ENCODE measurements at places on chromosomes 6 and 20. TPM values are rescaled to one million over a fixed set of nuclear protein-coding genes. Genes with fewer than 3 reads are reported as not detected.

NNAT gene
- 4.3 TPM for total RNA-seq

OTOR gene
- not detected for total RNA-seq

GPLD1 gene
- 15.3 TPM for total RNA-seq

CTCFL gene
- 2.1 TPM for total RNA-seq

ZNF334 gene
- 15.2 TPM for total RNA-seq

C20orf204 gene
- total RNA-seq, result 0.85 TPM

FITM2 gene
- total RNA-seq, result 1.6 TPM

RIPK1 gene
- 19.4 TPM for total RNA-seq

KAT14 gene
- total RNA-seq, result 25.0 TPM

CST4 gene
- not detected for total RNA-seq

C6orf132 gene
- 48.3 TPM for total RNA-seq

RPL7L1 gene
- total RNA-seq, result 124 TPM

TCF15 gene
- 2.0 TPM for total RNA-seq

GPX6 gene
- not detected for total RNA-seq

- no peak for DNase-seq
- H3K27ac ChIP-seq, result no peak overlapping the region
- H3K4me1 ChIP-seq, result peaks cover under 1% of the 10 kb centered on the region
- no peak overlapping the region for H3K4me3 ChIP-seq
- peaks cover 2% of the 10 kb centered on the region for H3K27me3 ChIP-seq
- no peaks in the 10 kb centered on the region for H3K36me3 ChIP-seq
These were observed 5.8 kb upstream of the SGK1 start for GRCh38 chr6:134323698-134324097.

- no peak for DNase-seq
- H3K4me1 ChIP-seq, result no peaks in the 10 kb centered on the region
- H3K27me3 ChIP-seq, result no peaks in the 10 kb centered on the region
- H3K4me3 ChIP-seq, result no peak overlapping the region
These were observed 343.6 kb upstream of the SASH1 start for GRCh38 chr6:147999001-147999540.

DNA sequence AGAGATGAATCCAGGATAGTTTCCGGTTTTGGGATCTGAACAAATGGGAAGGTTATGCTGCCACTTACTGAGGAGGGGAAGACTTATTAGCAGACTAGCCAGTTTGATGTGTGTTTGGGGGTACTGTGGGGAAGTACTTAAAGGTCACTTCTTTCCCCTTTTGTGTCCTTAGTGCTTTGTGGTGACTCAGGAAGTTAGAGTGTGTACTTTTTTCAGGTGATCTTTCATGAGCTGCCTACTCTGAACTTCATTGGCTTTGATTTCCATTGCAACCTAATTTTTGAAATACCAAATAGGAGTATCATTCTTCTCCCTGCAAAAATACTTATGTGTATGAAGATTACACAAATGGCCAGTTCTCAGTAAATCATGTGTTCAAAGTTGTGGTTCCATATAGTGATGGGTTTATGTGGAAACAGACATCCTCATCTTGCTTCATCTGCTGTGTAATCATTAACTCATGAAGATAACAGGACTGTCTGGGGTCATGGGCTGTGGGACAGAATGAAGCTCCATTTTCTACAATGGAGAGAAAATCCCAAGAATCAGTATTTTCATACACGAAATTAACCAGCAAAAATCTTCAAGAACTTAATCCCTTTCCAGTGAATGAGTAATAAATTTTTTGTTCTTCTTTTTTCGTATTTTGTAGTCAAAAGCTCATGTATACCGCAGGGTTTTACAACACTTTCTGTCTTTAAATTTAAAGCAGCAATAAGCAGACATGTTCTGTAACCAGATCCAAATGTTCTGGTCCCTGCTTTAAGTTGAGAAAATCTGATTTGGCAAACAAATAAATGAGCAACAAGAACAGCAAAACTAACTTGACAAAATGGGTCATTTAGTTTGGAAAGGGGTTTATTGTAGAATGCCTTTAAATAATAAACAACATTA lies 272.2 kb upstream of the FLRT3 start:
- H3K27ac ChIP-seq, result no peak overlapping the region
- H3K4me1 ChIP-seq, result peaks cover 9% of the 10 kb centered on the region
- no peak for DNase-seq
- no peaks in the 10 kb centered on the region for H3K27me3 ChIP-seq
- H3K4me3 ChIP-seq, result no peak overlapping the region

- no peak overlapping the region for H3K4me3 ChIP-seq
- no peaks in the 10 kb centered on the region for H3K4me1 ChIP-seq
- no peaks in the 10 kb centered on the region for H3K27me3 ChIP-seq
- DNase-seq, result no peak
- no peaks in the 10 kb centered on the region for H3K36me3 ChIP-seq
These were observed 276.7 kb downstream of the PLCB1 start for GRCh38 chr20:8408587-8409307.

- no peak overlapping the region for H3K27ac ChIP-seq
- H3K4me3 ChIP-seq, result no peak overlapping the region
- H3K27me3 ChIP-seq, result no peaks in the 10 kb centered on the region
- no peaks in the 10 kb centered on the region for H3K4me1 ChIP-seq
- no peaks in the 10 kb centered on the region for H3K36me3 ChIP-seq
These were observed 74.5 kb upstream of the SRSF6 start for GRCh38 chr20:43383026-43383795.

DNA sequence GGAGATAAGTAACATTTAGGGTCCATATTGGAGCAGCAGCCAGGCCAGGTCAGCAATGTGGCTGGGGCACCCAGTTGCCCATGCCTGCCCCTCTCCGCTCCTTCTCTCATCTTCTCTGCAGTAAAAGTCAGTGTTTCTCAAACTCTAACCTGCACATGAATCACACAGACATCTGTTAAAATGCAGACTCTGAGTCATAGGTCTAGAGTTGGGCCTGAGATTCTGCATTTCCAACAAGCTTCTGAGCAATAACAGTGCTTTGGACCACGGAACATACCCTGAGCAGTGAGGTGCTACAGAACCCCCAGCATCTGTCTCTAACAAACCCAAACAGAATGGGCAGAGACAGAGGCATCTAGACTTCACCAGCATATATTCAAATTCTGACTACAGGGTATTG lies 10.1 kb downstream of the PHF10 start:
- H3K4me1 ChIP-seq, result no peaks in the 10 kb centered on the region
- H3K27ac ChIP-seq, result no peak overlapping the region

DNA sequence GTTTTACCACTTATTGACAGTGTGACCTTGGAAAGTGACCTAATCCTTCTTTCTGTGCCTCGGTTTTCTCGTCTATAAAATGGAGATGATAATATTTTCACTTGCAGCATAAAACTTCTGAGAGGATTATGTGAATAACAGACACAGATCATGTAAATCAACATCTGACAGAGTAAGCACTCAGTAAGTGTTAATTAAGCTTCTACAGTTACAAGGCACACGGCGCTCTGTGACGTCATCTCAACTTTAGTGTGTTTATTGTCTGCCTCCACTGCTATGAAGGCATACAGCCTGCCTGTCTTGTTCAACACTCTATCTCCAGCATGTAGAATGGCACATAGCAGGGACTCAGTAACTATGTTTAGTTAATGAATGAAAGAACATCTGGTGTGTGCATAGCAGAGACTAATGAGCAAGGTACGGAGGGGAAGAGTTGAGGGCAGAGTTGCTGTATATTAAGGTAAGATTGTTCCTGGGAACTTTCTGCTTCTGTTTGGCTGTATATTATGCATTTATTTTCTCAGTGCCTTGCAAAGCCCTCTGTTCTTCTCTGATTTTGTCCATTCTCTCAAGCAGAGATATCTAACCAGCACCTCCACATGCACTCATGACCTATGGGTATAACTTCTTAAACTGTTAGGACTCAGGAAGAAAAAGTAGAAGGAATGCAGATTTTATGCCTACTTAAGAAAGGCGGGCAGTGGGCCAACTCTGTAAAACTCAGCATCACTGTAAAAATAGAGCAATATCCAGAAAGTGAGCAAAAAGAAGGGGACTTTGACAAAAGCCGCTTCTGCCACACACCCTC lies 66.4 kb upstream of the STMND1 start:
- no peaks in the 10 kb centered on the region for H3K27me3 ChIP-seq
- H3K36me3 ChIP-seq, result no peaks in the 10 kb centered on the region
- no peak for DNase-seq
- H3K4me3 ChIP-seq, result no peak overlapping the region

DNA sequence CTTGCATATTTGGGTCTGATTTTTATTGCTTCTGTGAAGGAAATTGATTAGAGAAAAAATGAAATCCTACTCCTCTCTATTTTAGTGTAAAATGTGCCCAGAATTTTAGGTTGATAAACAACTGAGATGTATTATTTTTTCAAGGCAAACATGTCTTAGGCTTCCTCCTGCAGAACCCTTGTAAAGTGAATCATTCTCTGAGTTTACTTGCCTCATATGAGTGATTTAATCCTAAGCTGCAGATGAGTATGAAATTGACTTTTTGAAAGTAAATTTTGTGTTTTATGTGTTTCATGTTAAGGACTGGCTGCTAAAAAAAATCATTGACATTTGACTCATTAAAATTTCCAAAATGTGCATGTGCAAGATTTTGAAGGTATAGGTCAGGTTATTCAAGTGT lies 138.5 kb upstream of the PHACTR1 start:
- H3K36me3 ChIP-seq, result no peaks in the 10 kb centered on the region
- H3K27ac ChIP-seq, result no peak overlapping the region
- H3K27me3 ChIP-seq, result no peaks in the 10 kb centered on the region
- DNase-seq, result no peak
- H3K4me3 ChIP-seq, result no peak overlapping the region

- H3K4me1 ChIP-seq, result peaks cover 11% of the 10 kb centered on the region
- peak within 1 kb of the TSS; percentile 60 for H3K4me3 ChIP-seq
- no peak within 1 kb of the TSS for H3K27ac ChIP-seq
- peak; percentile 68 for DNase-seq
- H3K36me3 ChIP-seq, result no peaks in the 10 kb centered on the region
- H3K27me3 ChIP-seq, result peaks cover 22% of the 10 kb centered on the region
These were observed at the start of gene ARHGAP40 for GRCh38 chr20:38601216-38602184. Gene ARHGAP40 (plus strand): TSS chr20:38601809.

DNA sequence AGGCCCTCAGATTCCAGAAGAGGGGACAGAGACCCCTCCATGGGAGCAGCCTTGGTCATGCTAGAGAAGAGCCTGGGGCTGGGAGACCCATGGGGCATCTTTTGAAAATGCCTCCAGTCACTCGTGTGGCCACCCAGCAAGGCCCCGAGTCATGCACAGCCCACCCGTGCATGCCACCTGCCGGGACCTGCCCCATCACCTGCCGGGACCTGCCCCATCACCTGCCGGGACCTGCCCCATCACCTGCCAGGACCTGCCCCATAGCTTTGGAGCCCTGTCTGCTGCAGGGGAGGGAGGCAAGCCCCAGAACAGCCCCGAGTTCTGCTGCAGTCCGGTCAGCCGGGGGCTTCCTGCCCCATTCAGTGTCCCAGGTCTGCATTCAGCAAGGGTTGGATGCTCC lies 37.5 kb upstream of the SLCO4A1 start:
- H3K4me3 ChIP-seq, result no peak overlapping the region
- no peak overlapping the region for H3K27ac ChIP-seq
- H3K36me3 ChIP-seq, result no peaks in the 10 kb centered on the region
- no peak for DNase-seq

DNA sequence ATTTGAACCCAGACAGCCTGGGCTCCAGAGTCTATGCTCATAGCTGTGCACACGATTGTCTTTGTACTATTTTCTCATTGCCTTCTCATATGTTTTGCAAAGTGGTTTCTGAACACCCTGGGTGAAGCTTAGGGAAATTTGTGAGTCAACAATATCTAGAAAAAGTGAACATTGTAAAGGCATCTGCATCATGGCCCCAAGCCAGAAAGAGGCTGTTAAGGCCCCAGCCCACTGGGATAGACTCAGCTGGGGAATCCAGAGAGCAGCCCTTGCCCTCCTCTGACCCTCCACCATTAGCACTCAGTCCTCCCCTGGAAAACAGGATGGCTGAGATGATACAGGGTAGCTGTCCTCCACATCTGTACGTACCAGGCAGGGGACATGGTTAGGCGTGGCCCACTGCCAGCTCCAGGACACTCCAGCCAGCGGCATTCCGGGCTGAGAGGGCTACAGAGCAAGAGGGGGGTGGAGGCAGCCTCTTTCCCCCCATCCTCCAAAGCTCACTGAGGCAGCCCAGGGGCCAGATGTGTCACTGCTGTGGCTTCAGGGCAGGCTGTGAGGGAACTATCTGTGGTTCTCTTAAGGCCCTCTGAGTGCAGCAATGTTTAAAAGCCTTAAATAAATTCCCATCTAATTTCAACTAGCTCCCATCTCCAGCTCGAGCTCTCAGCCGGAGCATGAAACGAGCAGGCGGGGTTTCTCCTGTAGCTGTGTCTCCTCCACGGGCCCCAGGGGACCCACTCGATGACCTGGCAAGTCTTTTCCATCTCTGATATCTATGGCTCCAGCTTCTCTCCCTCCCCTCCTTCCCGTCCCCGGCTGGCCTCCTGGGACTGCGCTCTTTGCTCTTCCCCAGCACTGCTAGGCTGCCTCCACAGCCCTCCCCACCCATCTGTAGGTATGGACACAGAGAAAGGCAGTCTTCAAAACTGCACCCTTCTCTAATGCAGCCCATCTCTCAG lies 209.4 kb upstream of the LRFN2 start:
- H3K27ac ChIP-seq, result no peak overlapping the region
- no peaks in the 10 kb centered on the region for H3K27me3 ChIP-seq
- H3K4me1 ChIP-seq, result no peaks in the 10 kb centered on the region
- no peak overlapping the region for H3K4me3 ChIP-seq

- no peak overlapping the region for H3K4me3 ChIP-seq
- DNase-seq, result no peak
- H3K27me3 ChIP-seq, result no peaks in the 10 kb centered on the region
- no peak overlapping the region for H3K27ac ChIP-seq
These were observed 2.2 kb upstream of the VEGFA start for GRCh38 chr6:43767553-43768505.

DNA sequence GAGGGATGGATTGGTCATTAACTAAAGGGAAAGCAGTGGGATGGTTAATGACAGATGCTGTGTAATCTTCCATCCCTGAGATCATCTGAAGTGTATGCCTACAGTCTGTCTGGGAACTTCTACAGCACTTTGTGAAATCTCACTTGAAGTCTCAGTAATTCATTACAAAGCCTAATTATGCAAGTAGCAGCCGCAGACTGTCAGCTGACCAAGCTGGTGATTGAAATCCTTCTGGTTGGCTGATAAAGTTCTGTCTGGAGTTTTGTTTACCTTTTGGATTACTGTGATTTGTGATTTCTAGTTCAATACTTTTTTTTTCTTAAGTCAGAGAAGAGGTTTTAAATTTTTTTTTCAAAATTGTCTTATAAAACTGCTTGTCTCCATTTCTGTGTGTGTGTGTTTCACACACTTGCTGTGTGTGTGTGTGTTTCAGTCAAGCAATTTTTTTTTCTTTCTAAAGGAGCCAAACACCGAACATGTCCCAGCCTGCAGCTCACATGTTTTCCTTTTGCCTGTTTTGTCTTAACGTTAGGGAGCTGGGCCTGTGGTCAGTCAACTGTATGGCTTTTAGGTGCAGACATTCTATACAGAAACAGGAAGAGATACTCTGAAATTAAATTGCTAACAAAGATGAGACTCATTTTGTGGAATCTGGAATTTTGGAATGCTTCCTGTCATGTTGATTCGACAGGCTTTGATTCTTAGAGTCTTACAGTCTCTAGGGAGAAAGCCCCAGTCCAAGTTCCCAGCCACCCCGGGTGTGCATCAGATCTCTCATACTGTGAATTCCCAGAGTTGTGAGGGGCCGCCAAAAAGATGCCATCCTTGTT lies 28.5 kb upstream of the ADGRF4 start:
- DNase-seq, result peak; percentile 66
- peaks cover 11% of the 10 kb centered on the region for H3K4me1 ChIP-seq
- H3K4me3 ChIP-seq, result no peak overlapping the region
- peak overlapping the region; percentile 53 for H3K27ac ChIP-seq
- no peaks in the 10 kb centered on the region for H3K27me3 ChIP-seq
- H3K36me3 ChIP-seq, result no peaks in the 10 kb centered on the region

Measured in GM23338 (cell line).